ENCODE measurements at places on chromosomes 1 and 21.
A peak's percentile ranks its signal among the peaks of the same experiment; 100 is the strongest.

DNA sequence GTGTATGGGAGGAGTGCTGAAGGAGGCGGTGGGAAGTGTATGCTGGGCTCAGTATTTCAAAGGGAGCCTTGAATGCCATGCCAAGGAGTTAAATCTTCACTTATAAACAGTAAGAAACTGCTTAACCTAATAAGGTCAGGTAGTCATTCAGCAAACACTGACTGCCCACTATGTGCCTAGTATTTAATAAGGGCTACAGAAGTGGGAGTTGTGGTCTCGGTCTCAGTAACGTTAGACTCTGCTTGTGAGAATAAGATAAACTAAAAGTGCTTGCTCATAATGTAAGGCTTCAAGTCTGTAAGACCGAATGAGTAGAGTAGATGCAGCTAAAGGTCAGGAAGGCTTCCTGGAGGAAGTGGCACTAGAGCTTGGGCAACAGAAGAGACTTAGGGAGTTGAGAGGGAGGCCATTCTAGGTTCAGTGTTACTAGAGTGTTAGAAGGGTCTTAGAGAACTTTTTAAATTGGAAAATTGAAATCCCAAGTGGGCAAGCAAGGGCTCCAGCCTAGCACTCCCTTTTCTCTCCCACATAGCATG is 6.0 kb downstream of the MARCKSL1 start:
- no peak for DNase-seq

GRCh38 chr1:181326348-181326747 is 157.0 kb upstream of the CACNA1E start:
- DNase-seq: no peak

DNA sequence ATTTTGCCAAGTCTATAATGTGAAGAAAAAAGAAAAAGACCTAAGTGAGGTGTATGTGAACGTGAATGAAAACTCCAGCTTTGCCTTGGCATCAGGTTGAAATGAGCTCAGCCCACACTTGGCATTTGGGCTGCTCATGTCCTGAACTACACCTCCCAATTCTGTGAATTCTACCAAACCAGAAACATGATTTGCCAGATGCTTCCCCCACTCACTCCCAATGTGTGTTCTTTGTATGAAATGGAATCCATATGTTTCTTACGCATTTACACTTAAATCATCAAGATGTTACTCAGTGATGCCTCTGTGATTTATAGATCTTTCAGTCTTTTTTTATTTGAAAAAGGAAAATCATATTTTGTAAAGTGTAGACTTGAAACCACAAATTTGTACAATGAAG is 32.8 kb upstream of the RUNX1 start:
- DNase-seq: no peak

DNA sequence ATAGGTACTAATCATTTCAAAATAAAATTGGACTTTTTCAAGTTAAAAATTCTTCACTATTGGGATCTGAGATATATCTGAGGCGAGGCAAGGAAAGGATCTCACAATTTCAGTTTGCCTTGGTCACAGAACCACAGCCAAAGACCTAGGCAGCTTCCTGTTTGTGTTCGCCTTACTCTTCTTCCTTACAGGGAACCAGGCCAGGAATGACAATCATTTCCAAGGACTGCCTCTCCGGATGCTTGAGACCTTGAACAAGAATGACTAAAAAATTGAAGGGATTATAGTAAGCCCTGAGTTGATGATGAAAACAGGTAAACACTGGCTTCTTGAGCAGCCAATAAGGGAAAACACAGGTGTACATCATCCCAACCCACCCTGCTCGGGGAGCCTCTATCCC is 35.2 kb upstream of the SERBP1 start:
- no peak for DNase-seq

- DNase-seq: peak; percentile 80
Measured at GRCh38 chr1:229843627-229844238, 217.7 kb downstream of the URB2 start.

Data from amniotic epithelial cell (primary cell).